Pons (tissue), 1 donor: ENCODE measurements at places on chromosomes 11 and 22.

DNA sequence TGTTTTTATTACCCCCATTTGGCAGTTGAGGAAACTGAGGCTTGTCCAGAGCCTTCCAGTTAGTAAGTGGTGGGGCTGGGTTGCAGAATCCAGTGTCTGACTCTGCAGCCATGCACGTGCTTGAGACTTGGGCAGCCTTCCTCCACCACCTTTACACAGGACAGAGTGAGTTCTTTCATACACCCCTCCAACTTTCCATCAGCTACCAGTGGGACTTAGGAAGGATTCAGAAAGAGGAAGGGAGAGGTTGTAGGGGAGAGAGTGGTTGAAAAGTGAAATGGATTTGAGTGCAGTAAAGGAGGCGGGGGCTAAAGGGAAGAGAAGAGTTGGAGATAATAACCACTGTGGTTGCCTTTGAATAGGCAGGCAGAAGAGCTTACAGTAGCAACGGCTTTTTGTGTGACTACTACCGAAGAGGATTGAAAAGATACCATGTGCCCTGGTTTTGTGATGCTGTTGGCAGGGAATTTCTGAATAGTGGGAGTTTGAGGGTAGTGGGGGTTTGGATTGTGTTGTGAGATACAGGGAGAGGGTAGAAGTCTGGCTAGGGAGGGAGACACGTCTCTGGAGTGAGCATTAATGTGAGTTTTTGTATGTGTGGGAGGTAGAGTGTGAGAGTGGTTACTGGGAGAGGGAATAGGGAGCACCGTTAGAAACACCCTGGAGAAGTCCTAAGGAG lies 1.7 kb downstream of the UVRAG start:
- no peak for DNase-seq

DNA sequence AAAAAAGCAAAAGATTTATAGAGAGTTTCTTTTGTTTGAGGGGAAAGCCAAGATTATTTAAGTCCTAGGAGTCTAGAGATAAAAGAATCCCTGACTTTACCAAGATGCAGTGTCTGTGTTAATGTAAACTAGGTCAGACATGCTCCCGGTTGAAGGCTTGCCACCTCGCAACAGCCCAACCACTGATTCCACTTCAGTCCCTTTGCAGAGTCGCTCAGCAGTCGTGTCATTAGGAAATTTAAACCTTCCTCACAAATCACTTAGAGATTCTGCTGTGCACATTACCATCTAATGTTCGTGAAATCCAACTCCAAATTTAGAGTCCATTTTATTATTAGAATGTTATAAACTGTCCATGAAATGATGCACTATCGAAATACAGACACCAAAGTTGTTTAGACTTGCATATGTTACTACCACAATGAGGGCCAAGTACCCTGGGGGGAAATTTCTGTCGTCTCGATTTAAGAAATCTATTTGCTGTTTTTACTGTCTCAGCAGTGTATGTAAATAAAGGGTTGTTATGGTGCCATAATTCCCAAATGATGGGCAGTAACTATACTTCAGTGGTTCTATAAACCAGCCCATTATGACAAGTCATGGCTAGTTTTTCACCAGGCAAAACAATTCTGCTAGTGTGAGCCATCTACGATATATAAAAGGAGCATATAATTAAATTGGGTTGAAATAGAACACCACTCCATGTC lies 101.4 kb upstream of the MTNR1B start:
- DNase-seq: no peak

DNA sequence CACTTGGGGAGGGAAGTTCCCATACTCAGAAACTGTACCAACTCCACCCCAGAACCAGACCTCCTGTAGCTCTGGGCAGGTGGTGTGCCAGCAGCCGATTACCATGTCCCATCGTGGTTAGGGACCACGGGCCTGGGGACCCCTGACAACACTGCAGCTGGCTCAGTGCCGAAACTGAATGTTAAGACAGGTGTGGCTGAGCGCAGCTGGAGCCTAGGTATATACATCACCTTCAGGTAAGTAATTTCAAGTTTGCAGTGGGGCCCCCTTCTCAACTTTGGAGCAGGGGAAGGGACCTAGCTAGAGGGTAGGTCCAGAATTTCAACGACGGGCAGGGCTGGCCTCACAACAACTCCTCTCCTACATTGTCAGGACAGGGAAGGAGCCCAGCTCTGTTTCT lies 20.7 kb upstream of the PISD start:
- no peak for DNase-seq

GRCh38 chr11:77267962-77268361 lies 33.5 kb downstream of the GDPD4 start:
- DNase-seq: no peak

GRCh38 chr11:114263513-114264170 lies 32.6 kb upstream of the NNMT start:
- DNase-seq: no peak

DNA sequence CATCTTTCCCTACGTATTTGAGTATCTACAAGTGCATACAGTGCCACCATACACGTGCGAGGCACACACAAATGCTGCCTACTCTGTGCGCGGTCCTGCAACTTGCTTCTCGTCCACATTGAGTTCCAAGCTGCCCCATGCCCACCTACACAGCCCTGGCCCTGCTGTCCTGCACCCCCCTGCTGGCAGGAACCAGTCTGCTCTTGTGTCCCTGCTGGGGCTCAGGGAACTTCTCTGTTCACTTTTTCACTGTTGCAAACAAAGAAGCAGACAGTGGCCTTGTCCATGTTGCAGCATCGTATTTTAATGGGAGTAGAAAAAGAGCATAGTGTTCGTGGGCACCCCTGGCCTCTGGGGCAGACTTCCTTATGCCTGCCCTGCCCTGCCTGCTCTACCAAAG lies 14.0 kb downstream of the CPT1A start:
- DNase-seq: no peak

- DNase-seq: no peak
These were observed 21.6 kb upstream of the MPPED1 start for GRCh38 chr22:43390166-43390565.

GRCh38 chr11:133711545-133711944 lies 133.8 kb downstream of the SPATA19 start:
- no peak for DNase-seq

DNA sequence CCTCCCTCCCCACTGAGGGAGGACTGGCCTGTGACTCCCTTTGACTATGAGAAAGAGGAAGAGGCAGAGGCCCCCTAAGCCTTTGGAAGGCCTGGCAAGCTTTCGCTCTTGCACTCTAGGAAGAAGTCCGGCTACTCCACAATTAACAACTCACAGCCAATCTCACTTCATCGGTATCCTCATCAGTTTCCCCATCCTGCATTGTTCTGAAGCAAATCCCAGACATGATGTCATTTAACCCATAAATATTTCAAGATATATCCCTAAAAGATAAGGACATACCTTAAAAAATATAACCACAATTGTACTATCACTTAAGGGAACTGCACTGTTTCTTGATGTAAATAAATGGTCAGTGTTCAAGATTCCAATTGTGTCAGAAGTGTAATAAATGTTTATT lies 63.1 kb downstream of the CWC15 start:
- no peak for DNase-seq

GRCh38 chr11:503179-503981 lies 3.7 kb downstream of the RNH1 start:
- peak; percentile 96 for DNase-seq

DNA sequence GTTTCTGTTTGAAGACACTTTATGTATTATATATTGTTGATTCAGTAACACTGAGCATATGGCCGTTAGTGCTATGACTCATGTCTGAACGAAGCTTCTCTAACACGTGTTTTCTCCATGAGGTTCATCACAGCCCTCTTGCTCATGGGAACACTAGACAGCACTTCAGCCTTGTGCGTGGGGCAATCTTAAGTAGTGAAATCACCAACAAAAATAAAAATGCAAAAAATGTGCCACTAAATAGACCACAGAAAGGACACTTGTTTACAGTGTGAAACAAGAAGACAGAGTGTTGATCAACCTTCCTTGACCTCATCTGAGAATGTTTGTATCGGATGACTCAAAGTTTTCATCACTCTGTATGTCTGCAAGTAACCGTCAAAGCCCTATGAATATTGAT lies 94.5 kb downstream of the FDX1 start:
- DNase-seq: no peak

DNA sequence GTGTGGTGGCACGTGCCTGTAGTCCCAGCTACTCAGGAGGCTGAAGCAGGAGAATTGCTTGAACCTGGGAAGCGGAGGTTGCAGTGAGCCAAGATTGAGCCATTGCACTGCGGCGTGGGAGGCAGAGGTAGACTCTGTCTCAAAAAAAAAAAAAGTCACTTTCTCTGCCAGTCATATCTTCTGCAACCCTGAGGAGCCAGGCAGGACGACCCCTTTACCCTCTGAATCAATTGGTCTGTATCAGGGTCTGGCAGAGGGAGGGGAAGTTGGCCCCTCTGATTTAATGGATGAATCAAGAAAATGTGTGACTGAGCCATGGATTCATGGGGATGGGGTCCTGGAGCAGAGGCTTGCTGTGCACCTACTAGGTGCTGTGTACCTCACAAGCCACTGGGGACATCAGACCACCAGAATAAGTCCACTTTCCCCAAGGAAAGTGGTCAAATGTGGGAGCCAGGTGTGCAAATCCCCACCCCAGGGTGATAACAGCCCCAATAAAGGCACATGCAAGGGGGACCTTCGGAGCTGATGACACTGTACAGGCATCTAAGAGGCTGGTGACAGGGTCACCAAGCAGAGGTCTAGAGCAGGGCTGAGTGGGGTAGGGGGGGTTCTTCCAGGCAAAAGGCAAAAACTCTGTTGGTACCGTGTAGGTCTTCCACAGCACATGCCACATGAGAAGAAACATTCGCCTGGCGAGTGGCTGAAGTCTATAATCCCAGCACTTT lies 29.0 kb downstream of the TXN2 start:
- DNase-seq: no peak

- DNase-seq: no peak
These were observed 59.3 kb downstream of the TSPAN18 start for GRCh38 chr11:44785856-44786607.

DNA sequence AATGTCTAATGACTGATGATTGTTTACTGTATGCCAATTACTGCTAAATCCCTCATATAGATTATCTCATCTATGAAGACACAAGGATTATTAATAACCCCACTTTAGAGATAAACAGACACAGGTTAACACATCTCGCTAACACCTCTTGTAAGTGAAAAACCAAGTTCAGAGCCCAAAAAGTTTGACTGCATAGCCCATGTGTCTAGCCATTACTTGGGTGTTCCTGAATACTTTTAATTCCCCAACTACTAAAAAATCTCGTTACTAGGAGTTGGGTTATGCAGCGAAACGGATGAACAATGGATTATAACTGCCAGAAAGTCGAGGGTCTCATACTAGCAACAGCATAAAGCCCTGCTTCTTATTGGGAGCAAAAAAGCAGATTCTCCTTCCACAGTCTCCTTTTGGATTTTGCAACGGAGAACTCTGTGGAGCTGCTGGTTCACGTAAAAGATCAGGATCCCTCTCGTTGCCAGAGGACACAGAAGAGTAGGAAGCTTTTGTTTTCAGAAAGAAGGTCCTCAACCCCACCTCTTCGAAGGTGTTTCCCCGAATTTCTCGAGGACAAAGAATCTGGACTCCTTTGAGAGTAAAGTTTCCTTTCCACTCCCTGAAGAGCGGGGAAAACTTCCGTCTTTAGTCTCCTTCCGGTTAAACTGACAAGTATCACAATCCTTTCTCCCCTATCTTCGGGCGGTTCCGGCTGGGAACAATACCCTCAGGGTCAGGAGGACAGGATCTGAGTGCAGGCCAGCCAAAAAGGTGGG lies 979 bp downstream of the ZBED5 start:
- DNase-seq: peak; percentile 66

GRCh38 chr11:116553482-116553881 lies 219.3 kb downstream of the BUD13 start:
- no peak for DNase-seq

DNA sequence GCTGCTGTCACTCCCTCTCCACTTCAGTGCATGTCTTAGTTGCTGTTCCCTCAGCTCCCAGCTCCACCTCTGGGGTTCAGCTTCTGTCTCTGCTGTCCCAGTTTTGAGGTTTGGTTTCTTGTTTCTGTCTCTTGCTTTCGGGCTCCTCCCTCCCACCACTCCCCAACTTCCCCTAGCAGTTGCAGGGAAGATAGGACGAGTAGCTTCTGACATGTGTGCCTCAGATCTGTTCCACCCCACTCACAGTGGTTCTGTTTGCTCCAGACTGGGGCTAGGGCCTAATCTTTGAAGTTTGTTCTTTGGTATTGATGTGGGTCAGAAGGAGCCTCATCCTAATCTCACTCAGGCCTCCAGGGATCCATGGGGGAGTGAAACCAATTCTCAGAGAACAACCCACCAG lies 2.6 kb upstream of the RRM1 start:
- DNase-seq: no peak

DNA sequence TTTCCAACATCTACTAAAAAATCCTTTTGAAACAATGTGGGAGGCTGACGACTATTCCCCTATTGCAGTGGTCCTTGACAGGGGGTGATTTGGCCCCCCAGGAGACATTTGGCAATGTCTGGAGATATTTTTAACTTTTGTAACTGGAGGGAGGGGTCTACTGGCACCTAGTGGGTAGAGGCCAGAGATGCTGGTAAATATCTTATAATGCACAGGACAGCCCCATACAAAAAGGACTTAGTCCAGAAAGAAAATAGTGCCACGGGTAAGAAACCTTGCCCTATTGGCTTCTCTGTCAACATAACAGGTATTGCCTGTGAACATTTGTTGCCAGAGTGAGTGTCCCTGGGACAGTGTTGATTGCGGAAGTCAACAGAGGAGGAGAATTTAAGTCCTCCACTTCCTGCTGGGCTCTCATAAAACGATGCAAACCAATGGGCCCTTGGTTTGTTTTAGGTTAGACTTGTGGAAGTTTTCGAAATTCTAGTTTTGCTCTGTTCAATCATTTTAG lies 101.6 kb downstream of the MAML2 start:
- peak; percentile 5 for DNase-seq

- DNase-seq: no peak
These were observed 44.0 kb downstream of the MRTFA start for GRCh38 chr22:40592352-40593113.

GRCh38 chr22:17772249-17772957 lies 1.9 kb downstream of the BID start:
- DNase-seq: no peak

- no peak for DNase-seq
These were observed 55.7 kb upstream of the EIF3D start for GRCh38 chr22:36584666-36585065.
